ENCODE measurements at places on chromosomes 4 and X.

- DNase-seq = no peak
These were observed 105.0 kb downstream of the RAB28 start for GRCh38 chr4:13378973-13379759.

DNA sequence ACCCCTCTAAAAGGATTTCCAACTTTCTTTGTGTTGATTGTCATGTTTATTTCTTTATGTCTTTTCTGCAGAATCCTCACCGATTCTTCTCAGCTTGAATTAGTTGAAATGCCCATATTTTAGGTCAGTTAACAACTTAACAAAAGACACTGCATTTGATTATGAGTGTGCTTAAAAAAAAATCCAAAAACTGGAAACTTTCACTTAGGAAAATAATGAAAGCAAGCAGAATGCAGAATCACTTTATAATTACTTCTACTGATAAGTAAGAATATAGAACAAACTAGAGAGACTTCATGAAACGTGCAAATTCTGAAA is 111.0 kb upstream of the PTPN13 start:
- no peak for DNase-seq

- no peak for DNase-seq
These were observed 66.0 kb upstream of the PHOX2B start for GRCh38 chr4:41814565-41814964.

- no peak for DNase-seq
These were observed 60.1 kb downstream of the WFS1 start for GRCh38 chr4:6329478-6330383.

GRCh38 chrX:4963432-4963831 is 1250.0 kb upstream of the PRKX start:
- no peak for DNase-seq

DNA sequence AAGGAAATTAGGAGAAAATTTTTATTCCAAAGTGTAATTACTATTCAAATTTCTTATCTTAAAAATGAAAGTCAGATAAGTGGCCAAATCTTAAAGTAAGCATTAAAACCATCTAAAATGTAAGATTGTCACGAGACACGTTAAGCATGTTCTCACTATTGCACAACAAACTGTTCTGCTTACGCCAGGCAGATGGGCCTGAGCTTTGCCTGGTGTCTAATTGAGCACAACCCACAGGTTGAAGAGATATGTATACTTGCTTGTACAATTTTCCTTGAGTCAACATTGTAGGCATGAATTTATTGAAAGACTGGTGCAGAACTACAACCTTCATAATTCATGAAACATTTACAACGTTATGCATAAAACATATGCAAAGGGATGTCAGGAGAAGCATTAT is 3.9 kb downstream of the RNF128 start:
- no peak for DNase-seq

- DNase-seq = no peak
These were observed 48.0 kb downstream of the RAPGEF2 start for GRCh38 chr4:159150821-159151390.

DNA sequence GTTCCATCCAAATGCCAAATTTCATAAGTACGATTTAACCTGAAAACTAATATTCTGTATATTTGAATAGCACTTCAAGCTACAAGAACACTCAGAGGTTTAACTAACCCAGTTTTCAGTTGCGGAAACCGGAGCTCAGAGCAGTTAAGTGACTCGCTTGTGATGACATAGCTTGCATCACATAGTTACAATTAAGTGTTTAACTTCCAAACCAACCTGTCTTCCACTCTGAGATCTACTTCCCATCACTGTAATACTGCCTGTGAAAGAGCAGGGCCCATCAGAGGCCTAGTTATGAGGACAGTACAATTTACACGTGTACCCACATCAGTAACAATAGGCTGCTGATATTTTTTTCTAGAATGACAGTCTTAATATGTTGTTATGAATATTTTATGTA is 120.3 kb downstream of the MAD2L1 start:
- DNase-seq = no peak

GRCh38 chrX:125203365-125203736 is 116.3 kb upstream of the TEX13C start:
- no peak for DNase-seq

GRCh38 chrX:56757327-56757726 is 28.3 kb downstream of the NBDY start:
- DNase-seq = no peak

GRCh38 chrX:102720237-102721168 is at the start of gene GPRASP3:
Gene GPRASP3 (plus strand): TSS chrX:102720743. CDS start chrX:102748996, 28,253 bp downstream.
- DNase-seq = no peak

DNA sequence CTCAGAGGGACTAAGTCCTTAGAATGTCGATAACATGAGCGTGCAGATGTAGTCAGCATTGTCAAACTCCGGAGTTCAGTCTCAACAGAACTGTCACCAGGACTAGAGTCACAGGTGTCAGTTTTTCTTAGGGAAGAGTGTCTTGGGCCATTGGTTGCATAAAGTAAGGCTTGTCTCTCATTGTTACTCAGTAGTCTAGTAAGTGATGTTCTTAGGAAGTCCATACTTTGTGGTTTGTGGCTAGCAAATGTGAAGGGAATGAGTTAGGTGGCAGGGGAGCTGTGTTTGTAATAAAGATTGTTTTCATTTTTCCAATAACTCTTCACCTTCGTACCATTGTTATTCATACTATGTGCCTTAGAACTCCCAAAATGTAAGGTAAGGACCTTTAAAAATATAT is 119.6 kb downstream of the AFF2 start:
- no peak for DNase-seq

DNA sequence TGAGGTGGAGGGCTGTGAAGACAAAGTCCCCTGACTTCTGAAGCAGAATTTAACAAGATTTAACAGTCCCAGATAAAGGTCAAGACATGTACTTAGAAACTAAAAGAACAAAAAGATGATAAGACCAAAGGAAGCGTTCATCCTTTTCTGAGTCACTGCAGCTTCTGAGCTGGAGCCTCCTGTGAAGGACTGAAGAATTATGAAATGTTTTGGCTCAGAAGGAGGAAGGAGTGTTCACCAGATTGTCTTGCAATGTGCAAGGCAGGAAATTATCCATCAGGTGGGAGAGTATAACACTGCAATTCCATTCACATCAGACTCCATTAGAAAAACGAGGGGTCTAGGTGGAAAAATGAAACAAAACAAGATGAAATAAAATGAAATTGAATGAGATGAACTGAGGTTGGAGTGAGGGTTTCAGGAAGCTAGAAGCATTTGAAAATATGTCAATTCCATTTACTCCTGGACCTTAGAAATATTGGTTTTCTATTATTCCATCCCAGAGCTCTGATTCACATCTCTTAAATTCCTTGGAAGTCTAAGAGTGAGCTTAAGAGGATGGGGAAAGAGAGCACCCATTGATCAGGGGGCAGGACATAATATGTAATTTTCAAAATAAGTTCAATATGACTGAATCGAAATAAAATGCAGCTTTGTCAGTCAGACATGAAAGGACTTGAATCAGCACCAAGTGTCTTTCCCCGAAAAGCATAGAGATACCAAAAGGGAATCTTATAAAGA is 186.1 kb upstream of the LNX1 start:
- no peak for DNase-seq

- no peak for DNase-seq
These were observed 197.4 kb downstream of the ENOX2 start for GRCh38 chrX:130705591-130705990.

GRCh38 chrX:138484451-138484850 is 227.1 kb downstream of the FGF13 start:
- DNase-seq = no peak

GRCh38 chrX:70973221-70973620 is 42.3 kb upstream of the SLC7A3 start:
- no peak for DNase-seq

DNA sequence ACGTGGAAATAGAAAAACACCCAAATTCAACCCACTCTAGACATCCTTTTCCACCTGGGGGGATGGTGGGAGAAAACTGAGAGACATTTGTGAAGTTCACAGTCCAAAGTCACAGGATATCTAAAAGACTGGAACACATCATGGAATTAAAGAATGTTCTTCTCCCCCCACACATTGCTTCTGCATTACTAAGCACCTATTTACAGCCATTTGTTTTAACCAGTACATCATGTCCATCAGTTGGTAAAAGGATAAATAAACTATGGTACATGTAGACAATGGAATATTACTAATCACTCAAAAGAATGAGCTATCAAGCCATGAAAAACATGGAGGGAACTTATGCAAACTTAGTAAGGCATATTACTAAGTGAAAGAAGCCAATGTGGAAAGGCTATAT is 185.5 kb upstream of the ANXA10 start:
- DNase-seq = no peak

DNA sequence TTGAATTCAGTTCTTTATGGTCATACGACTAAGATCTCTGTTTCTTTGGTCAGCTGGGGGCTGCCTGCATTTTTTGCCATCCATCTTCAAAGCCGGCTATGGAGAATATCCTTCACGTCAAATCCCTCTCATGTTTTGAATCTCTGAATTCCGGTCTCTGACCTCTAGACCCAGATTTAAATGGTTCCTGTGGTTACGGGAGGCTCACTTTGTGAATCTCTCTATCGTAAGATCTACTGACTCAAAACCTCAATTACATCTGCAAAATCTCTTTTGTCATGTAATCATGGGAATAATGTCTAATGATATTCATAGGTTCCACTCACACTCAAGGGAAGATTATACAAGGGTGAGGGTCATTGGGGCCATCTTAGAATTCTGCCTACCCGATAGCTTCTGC is 5.7 kb upstream of the MPC1L start:
- DNase-seq = no peak

- no peak for DNase-seq
These were observed 145.9 kb downstream of the PCDH19 start for GRCh38 chrX:100264200-100264599.

GRCh38 chrX:49071877-49072711 is 1.7 kb downstream of the PRAF2 start:
- no peak for DNase-seq

DNA sequence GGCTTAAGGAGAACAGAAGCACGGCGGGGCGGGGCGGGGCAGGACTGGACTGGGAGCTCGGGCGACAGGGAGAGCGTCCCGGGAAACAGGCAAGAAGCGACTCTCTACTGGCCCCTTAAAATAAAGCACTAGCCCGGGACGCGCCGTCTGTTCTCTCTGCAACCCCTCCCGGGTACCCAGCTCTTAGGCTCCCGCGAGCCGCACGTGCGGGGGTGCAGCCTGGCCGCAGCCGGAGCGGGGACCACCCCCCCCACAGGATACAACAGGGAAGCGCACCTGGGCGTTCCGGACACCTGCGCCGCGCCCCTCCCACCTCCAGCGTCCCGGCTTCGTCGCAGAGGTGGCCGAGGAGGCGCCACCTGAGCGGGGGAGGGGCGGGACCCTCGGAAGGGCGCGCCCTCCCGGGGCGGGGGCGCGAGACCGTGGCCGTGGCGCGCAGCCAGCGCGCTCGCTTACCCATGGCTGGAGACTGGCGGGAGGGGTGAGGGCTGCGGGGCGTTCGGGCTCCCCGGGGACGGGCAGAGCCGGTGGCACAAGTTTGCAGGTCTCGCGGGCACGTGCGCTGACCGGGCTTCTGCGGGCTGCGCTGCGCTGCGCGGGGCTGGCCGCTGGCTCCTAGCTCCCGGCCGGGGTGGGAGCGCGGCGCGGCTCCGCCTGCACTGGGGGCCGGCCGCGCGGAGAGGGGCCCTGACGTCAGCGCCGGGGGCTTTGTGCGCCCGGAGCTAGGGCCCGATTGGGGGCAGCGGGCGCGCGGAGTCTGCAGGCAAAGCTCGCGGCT is 91.5 kb downstream of the GEMIN8 start:
- no peak for DNase-seq

DNA sequence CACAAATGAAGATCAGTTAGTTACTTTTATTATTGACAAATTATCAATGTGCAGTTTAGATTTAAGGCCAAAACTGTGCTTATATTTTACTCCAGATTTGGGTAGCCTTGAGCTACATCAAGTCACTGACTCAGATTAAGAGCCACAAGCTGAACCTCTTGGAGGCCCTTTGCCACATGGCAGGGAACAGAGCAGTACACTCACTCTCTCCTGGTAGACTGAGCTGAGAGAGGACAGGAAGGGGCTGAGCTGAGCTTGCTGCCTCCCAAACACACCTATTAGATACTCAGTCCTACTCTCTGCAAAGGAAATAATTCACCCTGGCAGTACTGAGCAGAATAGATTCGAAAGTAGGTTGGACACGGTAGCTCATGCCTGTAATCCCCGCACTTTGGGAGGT is 7.8 kb downstream of the STAP1 start:
- no peak for DNase-seq

DNA sequence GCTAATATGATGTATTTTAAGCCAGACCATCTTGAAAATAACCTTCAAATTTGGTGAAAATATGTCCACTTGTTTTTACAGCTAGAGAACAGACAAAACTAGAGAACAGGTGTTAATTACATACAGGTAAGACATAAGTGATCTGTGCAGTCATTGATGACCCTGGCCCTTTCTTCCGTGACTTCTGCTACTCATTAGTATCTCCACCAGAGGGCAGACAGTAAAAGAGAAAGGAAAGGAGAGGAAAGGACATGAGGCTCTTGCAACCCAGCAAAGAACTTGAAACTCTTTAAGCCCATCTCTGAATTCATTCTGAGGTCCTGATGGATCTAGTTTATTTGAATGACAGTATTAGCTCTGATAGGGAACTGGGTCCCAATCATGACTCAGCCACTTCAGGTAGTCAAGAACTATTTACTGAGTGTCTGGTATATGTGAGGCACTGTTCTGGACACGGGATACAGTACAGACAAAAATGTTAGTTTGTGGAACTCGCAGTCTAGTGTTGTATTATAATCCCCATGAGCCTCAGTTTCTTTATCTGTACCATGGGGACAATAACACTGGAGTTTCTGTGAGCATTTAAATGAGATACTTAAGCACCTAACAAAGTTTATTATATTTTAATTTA is 121.0 kb upstream of the TEX13D start:
- DNase-seq = no peak

DNA sequence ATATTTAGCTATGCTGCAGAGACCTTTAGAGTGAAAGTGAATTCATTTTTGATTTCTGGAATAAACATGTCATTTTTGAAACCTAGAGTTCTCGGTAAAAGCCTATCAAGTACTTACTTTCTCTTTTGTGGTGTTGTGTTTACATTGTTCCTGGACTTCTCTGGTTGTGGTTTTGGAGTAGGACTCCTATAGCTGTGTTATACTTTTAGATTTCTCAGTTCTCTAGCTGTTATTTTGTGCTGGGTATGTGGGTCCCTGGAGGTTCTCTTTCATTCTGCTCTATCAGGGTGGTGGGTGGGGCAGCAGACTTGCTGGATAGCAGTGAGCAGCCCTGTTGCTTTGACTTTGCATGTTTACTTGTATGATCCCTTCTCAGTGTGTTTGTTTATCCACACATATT is 25.6 kb upstream of the MSMO1 start:
- no peak for DNase-seq

GRCh38 chr4:111689214-111689613 is 456.0 kb upstream of the FAM241A start:
- DNase-seq = no peak

- peak; percentile 20 for DNase-seq
These were observed 6.8 kb upstream of the TCEANC start for GRCh38 chrX:13646154-13646549.

- DNase-seq = no peak
These were observed 1624.0 kb upstream of the IGFBP7 start for GRCh38 chr4:58734030-58734674.

DNA sequence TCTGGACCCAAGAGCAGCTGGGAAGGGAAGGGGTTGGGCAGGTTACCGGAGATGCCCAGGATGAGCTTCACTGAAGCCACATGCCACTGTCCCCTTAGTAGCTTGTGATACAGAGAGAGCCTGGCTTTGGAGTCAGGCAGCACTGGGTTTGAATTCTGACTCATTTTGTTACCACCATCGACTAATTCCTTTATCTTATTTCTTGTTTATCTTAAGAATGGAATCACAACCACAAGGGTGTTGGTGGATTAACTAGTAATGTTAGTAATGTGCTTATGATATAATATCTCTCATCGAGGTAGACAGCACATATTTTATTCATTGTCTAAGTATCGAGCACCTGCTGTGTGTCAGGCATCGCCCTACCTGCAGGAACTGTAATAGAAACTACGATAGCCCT is 17.7 kb upstream of the STX18 start:
- DNase-seq = no peak
